ENCODE measurements at places on chromosomes 1 and 21.
A peak's percentile ranks its signal among the peaks of the same experiment; 100 is the strongest.

DNA sequence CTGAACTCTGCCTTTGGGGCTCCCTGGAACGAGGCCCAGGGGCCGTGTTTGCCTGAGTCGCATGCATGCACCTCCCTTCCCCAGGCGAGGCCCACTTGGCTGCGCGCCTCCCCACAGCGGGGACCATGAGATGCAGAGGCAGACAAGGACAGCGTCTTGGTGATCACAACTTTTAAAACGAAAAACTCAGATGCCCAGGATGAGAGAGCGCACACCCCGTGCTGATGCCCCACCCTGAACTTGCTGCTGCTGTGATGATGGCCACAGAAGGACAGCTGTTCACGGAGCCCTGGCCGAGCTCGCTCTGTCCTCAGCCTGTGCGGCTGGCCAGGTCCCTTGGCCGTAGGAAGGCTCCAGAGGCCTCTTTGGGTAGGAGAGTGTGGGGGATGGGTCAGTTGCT is 11.4 kb upstream of the PRMT2 start:
- no peak for DNase-seq

- DNase-seq: no peak
Measured at GRCh38 chr21:42313501-42313969, 1.7 kb downstream of the TFF3 start.

- DNase-seq: no peak
Measured at GRCh38 chr1:201113451-201114244, 1.4 kb upstream of the CACNA1S start.

DNA sequence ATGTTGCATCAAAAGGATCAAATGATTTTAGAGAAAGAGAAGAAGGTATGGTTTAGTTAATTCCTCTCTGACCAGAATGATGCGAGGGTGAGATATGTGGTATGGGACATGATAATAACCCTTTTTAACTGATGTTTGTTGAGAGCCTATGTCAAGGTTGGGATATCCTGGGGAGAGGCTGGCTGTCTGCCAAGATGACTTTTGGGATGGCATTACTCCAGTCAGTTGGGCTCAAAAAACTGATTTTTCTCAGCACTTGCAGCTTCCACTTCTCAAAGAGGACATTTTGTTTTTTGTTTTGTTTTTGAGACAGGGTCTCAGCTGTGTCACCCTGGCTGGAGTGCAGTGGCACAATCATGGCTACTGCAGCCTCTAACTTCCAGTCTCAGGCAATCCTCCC is 17.7 kb upstream of the STX12 start:
- DNase-seq: no peak

DNA sequence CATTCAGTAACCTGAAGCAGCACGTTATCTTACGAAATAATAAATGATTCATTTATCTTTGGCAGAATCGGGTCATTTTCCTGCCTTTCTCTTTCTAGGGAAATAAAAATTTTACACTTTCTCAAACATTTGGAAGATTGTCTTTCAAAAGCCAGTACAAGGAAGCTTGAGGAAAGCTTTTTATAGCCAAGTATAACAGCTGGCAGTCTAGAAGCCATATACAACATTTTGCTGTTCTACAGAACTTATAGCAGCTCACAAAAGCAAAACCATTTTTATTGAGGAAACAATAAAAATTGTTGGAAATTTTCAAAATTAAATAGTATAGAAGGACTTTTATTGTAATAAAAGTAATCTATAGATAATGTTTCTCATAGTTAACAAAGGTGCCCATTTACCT is 448.6 kb downstream of the SMYD3 start:
- no peak for DNase-seq

- DNase-seq: no peak
Measured at GRCh38 chr1:170685166-170685565, 21.2 kb downstream of the PRRX1 start.

DNA sequence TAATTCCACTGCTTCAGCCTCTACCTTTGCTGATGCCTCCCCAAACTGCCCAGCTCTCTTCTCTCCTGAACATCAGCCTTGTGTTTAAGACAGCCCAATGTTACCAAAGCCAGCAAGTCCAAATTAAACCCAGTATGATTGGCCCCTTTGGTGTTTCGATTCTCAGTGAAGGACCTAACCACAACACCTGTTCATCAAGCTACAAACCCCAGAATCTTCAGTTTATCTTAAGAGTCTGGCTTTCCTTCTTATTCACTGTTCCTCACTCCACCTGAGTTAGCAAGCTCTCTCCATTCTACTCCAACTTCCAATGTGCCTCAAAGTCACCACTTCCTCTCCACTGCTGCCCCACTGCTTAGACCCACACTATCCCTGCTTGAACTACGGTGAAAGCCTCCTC is 25.5 kb upstream of the ITPKB start:
- no peak for DNase-seq

DNA sequence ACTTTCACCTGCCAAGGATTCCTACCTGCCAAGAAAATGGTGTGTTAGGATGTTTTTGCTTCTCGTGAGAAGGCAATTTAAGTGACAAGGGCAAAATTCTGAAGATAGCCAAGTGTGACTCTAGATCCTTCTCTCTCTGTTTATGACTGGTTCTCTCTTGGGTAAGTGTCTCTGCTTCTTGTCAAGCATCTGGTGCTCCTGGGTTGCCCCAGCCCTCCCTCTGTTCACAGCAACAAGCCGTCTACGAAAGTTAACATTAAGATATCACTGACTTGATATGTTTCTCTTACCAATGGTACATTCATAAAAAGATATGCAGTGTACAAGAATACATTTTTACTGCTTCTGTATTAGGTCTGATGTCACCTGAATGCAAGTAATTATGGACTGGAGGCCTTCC is 55.4 kb downstream of the PROX1 start:
- DNase-seq: no peak

GRCh38 chr21:29991624-29992023 is 51.8 kb upstream of the GRIK1 start:
- no peak for DNase-seq

- DNase-seq: peak; percentile 25
Measured at GRCh38 chr1:15249081-15249480, 2.1 kb downstream of the FHAD1 start.

DNA sequence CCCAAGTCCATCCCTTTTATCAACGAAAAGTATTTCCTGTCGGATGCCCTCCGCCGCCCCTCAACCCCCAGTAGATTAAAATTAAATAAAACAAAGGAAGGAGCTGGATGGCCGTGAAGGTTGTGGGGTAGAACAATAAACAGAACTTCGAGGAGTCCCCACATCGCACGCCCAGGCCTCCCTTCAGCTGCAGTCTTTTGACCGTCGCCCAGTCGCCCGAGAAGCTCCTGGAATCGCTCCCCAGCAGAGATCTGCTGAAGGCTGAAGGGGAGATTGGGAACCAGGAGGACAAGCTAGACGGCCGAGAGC is 905 bp downstream of the BARHL2 start:
- DNase-seq: no peak
